Adrenal gland (tissue), 19 donors: ENCODE measurements at places on chromosomes 5 and 9. TPM values are rescaled to one million over a fixed set of nuclear protein-coding genes. Genes with fewer than 3 reads are reported as not detected.
A peak's percentile ranks its signal among the peaks of the same experiment; 100 is the strongest.

RIGI gene
- total RNA-seq, result 12.3 TPM

DNA sequence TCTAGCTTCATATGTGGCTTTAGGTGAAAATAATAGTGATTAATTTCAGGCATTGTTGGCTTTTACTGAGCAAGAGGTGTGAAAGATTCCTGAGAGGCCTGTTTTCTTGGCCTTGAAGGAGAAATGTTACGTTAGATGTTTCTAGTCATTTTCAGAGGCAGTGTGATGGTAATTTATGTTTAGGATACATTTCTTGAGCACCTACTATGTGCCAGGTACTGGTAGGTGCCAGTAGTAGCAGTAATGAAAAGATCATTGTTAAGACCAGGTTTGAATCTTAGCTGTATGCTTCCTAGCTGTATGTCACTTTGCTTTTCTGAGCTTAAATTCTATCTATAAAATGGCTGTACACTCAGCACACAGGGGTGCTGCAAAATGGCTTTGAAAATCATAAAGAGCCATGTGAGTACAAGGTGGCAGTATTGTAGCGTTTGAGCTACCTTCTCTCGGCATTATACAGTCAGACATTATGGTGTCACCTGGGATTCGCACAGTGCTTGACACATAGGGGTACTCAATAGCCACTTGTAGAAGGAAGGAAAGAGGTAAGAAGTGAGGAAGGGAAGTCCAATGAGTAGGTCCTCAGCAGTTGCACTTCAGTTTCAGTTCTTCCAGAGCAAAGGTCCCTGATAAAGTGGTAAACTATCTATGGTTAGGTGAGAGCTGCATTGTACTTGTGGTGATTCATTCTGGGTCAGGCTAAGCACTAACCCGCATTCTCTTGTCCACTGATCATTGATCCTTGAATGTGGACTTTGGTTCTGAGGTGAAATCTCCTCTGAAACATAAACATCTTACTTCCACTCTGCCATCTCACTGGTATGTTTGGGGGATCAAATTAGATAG lies 166.5 kb upstream of the NR3C1 start:
- no peak overlapping the region for H3K4me3 ChIP-seq
- DNase-seq, result no peak
- no peak overlapping the region for H3K27ac ChIP-seq
- no peaks in the 10 kb centered on the region for H3K27me3 ChIP-seq
- H3K4me1 ChIP-seq, result no peaks in the 10 kb centered on the region

- no peaks in the 10 kb centered on the region for H3K36me3 ChIP-seq
- no peaks in the 10 kb centered on the region for H3K27me3 ChIP-seq
- no peak overlapping the region for H3K4me3 ChIP-seq
- DNase-seq, result peak; percentile 69
- no peak overlapping the region for H3K27ac ChIP-seq
Measured at GRCh38 chr9:26326563-26326962, 566.0 kb downstream of the CAAP1 start.

- H3K36me3 ChIP-seq, result no peaks in the 10 kb centered on the region
- H3K4me3 ChIP-seq, result no peak overlapping the region
- no peak for DNase-seq
- H3K27ac ChIP-seq, result no peak overlapping the region
Measured at GRCh38 chr5:8396756-8397155, 527.8 kb downstream of the MTRR start.

- H3K27me3 ChIP-seq, result no peaks in the 10 kb centered on the region
- no peak overlapping the region for H3K4me3 ChIP-seq
- no peaks in the 10 kb centered on the region for H3K36me3 ChIP-seq
- peaks cover 9% of the 10 kb centered on the region for H3K4me1 ChIP-seq
Measured at GRCh38 chr9:105055917-105056316, 128.0 kb upstream of the ABCA1 start.

DNA sequence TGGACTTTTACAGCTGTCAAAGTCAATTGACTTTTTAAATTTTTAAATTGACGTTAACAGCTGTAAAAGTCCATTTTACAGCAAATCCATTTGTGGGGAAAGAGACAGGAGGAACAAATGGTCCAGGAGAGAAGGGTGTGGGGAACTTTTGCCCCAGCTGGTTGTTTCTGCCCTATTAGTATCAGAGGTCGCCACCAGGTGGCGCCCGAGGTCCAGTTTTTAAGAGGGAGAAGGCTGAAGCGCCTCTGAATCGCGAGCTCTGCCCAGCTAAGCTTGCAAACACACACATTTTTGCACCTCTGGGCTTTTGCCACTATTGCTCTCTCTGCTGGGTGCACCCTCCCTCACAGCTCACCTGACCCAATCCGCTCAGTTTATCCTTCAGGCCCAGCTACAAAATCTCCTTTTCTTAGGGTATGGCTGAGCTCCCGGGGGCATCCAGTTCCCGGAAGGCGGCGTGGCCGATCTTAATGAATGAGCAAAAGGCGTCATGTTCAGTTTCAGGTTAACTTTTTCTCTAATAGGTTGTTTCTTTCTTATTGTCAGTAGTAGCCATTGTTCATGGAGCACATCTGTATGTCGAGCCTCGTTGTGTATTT lies 6.3 kb upstream of the TTLL11 start:
- H3K36me3 ChIP-seq, result no peaks in the 10 kb centered on the region
- peaks cover 22% of the 10 kb centered on the region for H3K4me1 ChIP-seq
- no peaks in the 10 kb centered on the region for H3K27me3 ChIP-seq
- no peak overlapping the region for H3K4me3 ChIP-seq
- H3K27ac ChIP-seq, result no peak overlapping the region
- DNase-seq, result peak; percentile 88

GRCh38 chr5:59725392-59725767 lies 168.1 kb downstream of the PDE4D start:
- H3K36me3 ChIP-seq, result no peaks in the 10 kb centered on the region
- no peak overlapping the region for H3K27ac ChIP-seq
- H3K4me1 ChIP-seq, result no peaks in the 10 kb centered on the region
- H3K27me3 ChIP-seq, result no peaks in the 10 kb centered on the region

DNA sequence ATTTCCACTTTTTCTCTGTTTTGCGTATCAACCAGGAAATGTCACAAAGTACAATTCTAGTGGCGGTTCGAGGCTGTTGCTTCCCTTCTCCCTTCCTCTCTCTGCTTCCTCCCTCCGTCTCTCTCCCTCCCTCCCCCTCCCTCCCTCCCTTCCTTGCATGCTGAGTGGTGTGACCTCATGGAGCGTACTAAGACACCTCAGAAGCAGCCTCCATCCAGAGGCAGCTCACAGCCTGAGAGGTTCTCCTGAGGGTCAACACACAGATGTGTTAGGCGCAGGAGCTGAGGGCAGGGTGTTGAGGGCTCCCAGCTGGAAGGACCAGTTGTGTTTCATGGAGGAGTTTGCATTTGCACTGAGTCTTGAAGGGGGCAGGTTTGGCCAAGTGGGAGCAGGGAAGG lies 57.7 kb downstream of the COL5A1 start:
- no peak overlapping the region for H3K4me3 ChIP-seq
- no peak for DNase-seq
- H3K27ac ChIP-seq, result no peak overlapping the region
- no peaks in the 10 kb centered on the region for H3K4me1 ChIP-seq
- H3K27me3 ChIP-seq, result no peaks in the 10 kb centered on the region
